ENCODE measurements at places on chromosomes 6 and 20.

GRCh38 chr6:22133357-22133756 is 163.5 kb downstream of the PRL start:
- DNase-seq, result no peak

- DNase-seq, result no peak
Observed at GRCh38 chr20:53611449-53611894, 17.8 kb upstream of the ZNF217 start.

DNA sequence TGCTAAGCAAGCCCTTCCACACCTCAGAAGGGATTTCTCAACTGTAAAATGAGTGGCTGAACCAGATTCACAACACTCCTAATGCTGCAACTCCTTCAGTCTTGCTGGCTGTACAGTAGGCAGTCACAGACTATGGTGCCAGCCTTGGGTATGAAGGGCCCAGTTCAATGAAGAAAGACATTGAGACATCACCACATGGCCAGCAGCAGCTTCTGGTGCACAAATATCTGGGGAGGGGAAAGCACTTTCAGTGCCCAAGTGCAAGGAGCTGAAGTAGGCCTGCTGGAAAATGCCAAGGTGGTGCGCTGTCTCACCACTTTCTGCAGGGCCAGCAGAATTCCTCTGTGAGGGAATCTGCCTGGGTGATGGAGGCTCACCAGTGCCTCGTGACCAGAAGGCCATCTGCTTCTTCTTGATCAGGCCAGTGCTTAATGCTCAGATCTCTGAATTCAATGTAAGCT is 1.8 kb downstream of the PLA2G7 start:
- no peak for DNase-seq

GRCh38 chr6:135686784-135687301 is 164.7 kb upstream of the PDE7B start:
- DNase-seq, result no peak

DNA sequence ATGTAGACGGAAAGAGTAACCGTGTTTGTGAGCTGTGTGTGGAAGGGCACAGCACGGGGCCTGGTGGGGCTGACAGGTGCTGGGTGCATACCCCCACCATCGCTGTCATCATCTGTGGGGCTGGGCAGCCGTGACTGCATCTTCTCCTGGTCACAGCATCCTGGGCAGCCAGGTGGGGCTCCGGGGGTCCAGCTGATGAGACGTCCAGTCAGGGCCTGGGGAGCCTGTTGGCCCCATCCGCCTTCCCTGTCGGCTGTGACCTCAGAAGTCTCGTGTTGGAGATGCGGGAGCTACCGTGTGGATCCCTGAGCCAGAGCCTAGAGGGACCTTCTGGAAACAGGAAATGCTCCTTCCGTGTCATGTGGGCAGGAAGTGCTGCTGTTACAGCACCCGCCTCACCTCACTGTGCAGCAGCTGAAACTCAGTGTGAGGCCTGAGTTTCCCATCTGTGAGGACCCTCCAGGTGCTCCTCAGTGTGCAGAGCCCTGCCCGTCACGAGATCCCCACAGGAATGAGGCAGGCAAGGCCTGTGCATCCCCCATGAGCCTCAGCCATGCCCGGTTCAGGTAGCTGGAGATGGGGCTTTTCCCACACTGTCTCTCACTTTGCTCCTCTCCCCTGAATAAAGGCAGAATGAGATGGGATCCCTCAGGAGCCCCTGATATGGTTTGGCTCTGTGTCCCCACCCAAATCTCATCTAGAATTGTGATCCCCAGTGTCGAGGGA is 108.7 kb downstream of the ERMARD start:
- no peak for DNase-seq

DNA sequence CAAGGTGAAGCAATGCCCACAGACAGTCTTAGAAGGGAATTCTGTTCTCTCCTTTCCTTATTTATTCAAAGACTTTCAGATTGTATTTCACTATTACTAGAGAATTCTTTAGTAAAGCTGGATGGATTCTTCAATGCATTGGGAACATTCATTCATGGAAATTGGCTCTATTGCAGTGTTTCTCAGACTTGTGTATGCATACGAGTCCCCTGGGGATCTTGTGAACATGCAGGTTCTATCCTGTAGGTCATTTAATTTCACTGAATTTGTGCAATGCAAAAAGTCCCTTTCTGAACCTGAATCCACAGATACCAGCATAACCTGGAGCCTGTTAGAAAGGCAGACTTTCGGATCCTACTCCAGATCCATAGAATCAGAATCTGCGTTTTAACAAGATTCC is 160.9 kb upstream of the AHI1 start:
- DNase-seq, result no peak

- no peak for DNase-seq
Observed at GRCh38 chr6:138988469-138988834, 399 bp upstream of the REPS1 start.

GRCh38 chr6:139257821-139258398 is 33.9 kb downstream of the TXLNB start:
- DNase-seq, result no peak

- no peak for DNase-seq
Observed at GRCh38 chr6:87200469-87201175, 45.3 kb downstream of the ZNF292 start.

DNA sequence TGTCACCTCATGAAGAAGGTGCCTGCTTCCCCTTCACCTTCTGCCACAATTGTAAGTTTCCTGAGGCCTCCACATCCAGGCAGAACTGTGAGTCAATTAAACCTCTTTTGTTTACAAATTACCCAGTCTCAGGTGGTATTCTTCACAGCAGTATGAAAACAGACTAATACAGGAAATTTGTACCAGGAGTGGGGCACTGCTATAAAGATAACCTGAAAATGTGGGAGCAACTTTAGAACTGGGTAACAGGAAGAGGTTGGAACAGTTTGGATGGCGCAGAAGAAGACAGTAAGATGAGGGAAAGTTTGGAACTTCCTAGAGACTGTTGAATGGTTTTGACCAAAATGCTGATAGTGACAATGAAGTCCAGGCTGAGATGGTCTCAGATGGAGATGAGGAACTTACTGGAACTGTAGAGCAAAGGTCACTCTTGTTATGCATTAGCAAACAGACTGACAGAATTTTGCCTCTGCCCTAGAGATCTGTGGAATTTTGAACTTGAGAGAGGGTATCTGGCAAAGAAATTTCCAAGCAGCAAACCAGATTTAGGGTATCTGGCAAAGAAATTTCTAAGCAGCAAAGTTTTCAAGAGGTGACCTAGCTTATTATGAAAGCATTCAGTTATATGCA is 23.5 kb upstream of the COL21A1 start:
- no peak for DNase-seq

DNA sequence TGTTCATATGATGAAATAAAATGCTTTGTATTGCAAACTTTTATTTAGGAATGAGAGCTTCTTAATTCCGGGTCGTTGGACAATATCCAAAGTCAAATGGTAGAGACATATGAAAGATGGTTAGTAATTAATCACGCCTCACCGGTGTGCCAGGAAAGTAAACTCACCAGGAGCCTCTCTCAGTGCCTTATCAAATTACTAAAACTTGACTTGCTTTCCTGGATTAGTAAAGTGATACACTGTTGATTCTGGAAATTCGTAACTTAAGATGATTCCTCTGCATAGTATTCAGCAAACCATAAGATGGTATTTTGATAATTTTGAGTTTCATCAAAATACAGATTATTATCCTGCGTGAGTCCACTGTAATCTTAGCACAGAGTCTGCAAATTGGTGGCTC is 115.2 kb downstream of the PAX1 start:
- no peak for DNase-seq

DNA sequence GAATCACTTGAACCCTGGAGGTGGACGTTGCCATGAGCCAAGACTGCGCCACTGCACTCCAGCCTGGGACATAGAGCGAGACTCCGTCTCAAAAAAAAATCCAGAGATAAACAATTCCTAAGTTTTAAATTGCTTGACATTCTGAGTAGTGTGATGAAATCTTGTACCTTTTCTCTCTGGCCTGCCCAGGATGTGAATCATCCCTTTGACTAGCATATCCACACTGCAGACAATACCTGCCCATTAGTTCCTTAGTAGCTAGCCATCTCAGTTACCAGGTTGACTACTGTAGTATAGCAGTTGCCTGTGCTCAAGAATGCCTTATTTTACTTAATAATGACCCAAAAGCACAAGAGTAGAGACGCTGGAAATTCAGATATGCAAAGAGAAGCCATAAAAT is 2.8 kb downstream of the ZFP57 start:
- no peak for DNase-seq

DNA sequence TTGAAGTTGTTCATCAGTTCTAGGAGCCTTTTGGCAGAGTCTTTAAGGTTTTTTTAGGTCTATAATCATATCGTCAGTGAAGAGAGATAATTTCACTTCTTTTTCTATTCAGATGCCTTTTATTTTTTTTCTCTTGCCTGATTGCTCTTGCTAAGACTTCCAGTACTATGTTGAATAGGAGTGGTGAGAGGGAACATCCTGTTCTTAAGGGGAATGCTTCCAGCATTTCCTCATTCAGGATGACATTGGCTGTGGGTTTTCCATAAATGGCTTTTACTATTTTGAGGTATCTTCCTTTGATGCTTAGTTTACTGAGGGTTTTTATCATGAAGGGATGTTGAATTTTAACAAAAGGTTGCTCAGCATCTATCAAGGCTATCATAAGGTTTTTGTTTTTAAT is 109.5 kb downstream of the CLVS2 start:
- no peak for DNase-seq

DNA sequence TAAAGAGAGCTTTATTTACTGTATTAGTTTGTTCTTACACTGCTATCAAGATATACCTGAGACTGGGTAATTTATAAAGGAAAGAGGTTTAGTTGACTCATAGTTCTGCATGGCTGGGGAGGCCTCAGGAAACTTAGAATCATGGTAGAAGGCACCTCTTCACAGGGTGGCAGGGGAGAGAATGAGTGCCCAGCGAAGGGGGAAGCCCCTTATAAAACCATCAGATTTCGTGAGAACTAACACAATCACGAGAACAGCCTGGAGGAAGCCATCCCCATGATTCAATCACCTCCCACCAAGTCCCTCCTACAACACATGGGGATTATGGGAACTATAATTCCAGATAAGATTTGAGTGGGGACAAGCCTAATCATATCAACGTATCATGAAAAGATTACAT is 27.2 kb downstream of the ARID1B start:
- DNase-seq, result no peak

DNA sequence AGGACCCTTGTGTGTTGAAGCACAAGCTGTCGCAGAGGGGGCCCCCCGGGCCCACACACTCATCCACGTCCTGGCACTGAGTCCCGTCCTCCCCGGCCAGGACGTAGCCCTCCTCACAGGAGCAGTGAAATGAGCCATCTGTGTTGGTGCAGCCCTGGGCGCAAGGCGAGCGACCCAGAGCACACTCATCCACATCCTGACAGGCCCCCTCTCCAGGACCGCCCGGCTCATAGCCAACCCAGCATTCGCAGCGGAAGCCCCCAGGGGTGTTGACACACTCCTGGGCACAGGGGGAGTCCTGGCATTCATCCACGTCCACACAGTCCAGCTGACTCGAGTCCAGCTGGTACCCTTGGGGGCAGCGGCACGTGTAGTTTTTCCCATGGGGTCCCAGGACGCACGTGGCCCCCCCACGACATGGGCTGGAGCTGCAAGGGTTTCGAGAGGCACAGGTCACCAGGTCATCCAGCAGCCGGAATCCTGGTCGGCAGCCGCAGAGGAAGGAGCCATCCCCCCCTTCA is 1.2 kb downstream of the CD93 start:
- DNase-seq, result no peak

GRCh38 chr20:21808863-21809664 is 103.6 kb downstream of the PAX1 start:
- no peak for DNase-seq

DNA sequence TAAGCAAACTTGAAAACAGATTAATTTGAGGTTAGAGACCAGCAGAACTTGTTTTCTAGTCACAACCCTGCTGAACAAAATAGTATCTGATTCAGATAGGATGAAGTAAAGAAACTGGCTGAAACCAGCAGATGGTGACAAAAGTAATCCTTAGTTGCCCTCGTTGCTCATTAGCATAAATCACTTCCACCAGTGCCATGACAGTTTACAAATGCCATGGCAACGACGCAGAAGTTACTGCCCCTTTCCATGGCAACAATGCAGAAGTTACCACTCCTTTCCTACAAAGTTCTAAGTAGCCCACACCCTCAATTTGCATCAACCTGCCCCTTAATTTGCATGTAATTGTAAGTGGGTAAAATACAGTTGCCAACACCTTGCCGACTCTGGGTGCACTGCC is 23.7 kb downstream of the SNRPB start:
- DNase-seq, result peak; percentile 64

- DNase-seq, result no peak
Observed at GRCh38 chr6:25220857-25221256, 58.3 kb upstream of the CARMIL1 start.

DNA sequence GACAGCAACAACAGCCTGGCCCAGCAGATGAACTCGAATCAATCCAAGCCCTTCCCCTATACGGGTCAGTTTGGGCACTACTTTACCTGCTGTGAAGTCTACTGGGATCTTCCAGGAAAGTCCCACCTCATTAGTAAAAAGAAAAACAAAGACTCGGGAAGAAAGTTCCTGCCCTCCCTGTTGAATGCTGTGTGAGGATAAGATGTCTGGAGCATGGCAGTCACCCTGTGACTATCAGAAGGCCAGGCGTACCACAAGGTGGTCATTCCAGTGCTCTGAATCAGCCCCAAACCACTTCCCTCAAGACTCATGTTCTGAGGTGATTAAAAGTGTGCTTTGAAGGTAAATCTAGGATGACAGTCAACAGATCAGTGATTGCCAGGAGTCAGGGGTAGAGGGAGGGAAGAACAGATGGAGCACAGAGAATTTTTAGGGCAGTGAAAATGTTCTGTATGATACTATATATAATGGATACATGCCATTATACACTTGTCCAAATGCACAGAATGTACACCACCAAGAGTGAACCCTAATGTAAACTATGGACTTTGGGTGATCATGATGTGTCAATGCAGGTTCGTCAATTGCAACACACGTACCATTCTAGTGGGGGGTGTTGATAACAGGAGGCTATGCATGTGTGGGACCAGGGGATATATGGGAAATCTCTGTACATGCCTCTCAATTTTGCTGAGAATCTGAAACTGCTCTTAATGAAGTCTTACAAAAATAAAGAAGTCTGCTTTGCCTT is 14.7 kb downstream of the FKBP1A start:
- no peak for DNase-seq

GRCh38 chr20:36860339-36860738 is 15.6 kb upstream of the TLDC2 start:
- DNase-seq, result no peak
